ENCODE measurements at places on chromosomes 7 and 10.

DNA sequence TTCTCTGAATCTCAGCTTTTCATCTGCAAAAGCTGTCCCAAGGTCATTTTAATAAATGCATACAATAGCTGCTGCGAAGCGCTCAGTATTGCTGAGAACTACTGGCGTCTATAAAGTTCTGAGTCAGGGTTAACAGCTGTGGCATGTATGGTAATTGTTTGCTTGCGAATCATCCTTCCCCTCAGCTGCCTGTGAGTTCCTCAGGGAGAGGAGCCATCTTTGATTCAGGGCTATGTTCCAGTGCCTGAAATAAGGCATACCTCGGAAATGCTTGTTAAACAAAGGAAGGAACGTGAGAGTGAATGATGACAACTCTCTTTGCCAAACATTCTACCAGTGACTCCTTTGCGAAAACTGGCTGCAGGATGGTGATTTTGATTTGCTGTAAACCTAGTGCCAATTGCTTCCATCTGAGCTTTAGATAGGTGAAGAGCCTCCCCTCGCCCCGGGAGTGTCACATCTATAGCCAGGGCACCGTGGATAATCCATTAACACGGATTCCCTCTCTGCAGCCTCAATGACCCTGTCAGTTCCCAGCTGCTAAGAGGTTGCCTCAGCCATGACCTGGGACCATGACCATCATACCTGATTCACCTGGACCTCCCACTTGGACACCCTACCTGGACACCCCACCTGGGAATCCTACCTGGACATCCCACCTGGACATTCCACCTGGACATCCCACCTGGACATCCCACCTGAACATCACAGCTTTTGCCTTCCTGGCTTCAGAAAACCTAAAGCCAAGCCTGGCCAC, 39.6 kb downstream of the GPRIN2 start:
- DNase-seq: peak; percentile 93

DNA sequence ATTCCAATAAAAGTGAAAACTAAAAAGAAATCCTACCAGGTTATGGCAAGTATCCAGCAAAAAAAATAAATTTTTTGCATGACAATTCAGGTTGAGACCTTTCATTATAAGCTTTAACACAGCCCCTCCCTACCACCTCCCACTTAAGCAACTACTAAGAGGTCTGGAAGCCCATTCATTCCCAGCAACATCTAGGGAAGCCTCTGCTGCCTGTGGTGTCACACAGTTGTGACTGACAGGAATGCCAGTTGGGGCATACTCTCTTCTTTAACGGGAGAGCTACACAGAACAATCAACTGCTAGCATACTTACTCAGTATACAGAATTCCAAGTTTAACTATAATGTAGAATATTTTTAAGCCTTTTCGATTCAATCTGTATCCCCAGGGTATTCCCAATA, 27.8 kb downstream of the ABI1 start:
- DNase-seq: no peak

GRCh38 chr7:95996174-95996573, 223.8 kb downstream of the DYNC1I1 start:
- no peak for DNase-seq

- no peak for DNase-seq
Observed at GRCh38 chr7:104434129-104434528, 105.7 kb downstream of the LHFPL3 start.

DNA sequence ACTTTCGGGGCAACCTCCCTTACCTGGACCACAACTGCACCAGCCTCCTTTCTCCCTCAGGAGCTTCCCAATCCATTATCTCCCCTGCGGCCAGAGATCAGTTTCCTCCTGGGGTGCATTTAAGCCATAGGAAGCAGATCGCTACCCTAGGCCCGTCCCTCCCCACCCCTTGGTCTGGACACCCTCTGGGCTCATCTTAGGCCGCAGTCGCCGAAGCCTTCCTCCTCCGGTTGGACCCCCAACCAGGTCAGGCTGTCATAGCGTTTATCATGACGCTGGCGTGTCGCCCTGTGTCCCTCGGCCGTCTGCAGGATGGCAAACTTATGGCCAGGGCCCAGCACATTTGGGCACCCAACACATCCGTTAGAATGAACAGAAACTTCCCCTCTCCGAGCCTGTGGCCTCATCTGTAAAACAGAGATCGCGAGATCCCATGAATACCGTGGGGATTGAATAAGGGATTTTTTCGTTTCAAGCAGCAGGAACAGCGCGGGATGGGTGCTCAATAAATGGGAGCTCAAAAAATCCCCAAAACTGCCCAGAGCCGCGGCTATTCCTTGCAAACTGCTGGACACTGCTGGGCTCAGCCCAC, 669 bp upstream of the AP5Z1 start:
- DNase-seq: peak; percentile 62

DNA sequence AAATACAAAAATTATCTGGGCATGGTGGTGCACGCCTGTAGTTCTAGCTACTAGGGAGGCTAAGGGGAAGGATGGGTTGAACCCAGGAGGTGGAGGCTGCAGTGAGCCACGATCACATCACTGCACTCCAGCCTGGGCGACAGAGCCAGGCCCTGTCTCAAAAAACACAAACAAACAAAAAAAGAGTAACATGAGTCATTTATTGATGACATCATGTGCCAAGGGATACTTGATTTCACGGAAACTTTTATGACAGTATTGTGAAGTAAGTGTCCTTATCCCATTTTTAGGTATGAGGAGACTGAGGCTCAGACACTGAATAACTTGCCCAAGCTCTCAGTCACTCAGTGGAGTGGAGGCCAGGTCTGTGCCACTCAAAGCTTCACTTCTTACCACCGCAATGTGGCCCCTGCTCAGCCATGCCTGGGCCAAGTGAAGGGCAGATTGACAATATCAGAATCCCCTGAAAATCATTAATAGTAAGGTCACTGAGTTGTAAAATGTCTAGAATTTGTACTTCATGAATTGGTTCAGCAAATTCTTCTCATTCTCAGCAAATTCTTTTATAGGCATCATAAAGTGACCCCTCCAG, 36.5 kb downstream of the EMX2 start:
- DNase-seq: no peak

DNA sequence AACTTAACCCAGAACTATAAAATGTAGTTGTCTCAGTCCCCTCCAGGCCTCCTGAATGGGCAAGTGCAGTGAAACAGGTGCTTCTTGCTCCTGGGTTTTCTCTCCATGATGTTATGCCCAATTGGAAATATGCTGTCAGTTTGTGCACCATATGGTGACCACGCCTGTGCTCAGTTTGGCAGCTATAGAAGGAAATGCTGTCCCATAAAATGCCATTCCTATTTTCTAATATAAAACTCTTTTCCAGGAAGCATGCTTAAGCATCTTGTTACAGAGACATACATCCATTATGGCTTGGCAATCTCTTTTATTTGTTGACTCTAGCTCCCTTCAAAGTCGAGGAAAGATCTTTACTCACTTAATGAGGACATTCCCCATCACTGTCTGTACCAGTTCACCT, 45.2 kb downstream of the FGFBP3 start:
- no peak for DNase-seq

DNA sequence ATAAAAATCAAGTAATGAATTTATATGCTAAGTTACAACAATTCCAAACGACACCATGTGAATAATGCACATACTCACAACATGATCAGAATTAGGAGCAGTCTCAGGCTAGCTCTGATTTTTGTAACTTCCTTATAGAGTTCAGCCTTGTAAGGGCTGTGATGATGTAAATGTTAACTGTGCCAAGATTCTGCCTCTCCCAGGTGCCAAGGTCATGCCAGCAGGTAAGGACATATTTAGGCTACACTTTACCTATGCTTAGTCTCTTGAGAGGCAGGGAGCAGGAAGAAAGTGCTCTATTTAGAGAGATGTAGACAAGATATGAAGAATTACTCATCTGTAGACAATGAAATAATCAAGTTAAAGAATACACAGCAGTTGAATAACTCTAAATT, 53.6 kb upstream of the AGR3 start:
- no peak for DNase-seq

DNA sequence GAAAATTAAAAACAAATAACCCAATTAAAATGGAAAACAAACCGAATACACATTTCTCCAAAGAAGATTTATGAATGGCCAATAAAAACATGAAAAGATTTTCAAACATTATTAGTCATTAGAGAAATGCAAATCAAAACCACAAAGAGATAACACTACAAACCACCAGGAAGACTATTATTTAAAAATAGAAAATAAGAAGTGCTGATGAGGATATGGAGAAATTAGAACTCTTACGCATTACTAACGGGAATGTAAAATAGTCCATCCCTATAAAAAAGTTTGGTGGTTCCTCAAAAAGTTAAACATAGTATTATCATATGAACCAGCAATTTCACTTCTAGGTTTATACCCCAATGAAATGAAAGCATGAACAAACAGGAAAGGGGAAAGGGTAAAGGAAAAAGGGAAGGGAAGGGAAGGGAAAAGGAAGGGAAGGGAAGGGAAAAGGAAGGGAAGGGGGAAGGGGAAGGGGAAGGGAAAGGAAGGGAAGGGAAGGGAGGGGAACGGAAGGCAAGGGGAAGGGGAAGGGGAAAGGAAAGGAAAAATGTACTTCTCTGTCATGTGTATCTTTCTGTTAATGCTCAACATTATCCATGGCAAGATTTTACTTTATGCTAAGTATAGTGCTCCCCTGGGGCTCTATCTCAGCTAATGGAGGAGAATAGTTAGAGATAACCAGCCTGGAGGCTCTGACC, 125.3 kb upstream of the RSU1 start:
- no peak for DNase-seq

- no peak for DNase-seq
Observed at GRCh38 chr7:18040196-18040595, 12.6 kb upstream of the PRPS1L1 start.

DNA sequence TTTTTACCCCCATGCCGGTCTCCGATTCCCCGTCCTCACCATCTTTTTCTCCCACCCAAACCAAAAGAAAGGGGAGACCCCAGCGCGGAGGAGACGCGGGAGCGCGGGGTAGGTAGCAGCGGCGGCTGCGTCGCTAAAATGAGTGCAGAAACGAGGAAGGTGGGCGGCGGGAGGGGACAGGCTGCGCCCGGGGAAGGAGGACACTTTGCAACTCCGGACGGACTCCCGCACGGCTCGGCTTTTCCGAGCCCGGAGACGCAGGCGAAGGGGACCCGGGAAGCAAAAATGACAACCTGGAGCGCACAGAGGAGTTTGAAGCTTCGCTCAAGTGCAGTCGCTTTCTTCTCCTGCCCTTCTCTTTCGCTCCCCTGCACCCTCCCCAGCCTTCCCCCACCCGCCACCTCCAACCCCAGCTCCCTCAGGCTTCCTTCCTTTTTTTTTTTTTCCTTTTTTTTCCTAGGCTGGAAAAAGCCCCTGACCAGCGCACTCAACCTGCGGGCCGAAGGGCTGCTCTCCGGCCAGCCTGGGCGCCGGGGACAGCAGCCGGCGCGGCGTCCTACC, 453 bp downstream of the SFMBT2 start:
- DNase-seq: no peak

- no peak for DNase-seq
Observed at GRCh38 chr7:116689790-116690259, 17.8 kb downstream of the MET start.

- DNase-seq: no peak
Observed at GRCh38 chr10:50456719-50457118, 167.0 kb downstream of the SGMS1 start.

DNA sequence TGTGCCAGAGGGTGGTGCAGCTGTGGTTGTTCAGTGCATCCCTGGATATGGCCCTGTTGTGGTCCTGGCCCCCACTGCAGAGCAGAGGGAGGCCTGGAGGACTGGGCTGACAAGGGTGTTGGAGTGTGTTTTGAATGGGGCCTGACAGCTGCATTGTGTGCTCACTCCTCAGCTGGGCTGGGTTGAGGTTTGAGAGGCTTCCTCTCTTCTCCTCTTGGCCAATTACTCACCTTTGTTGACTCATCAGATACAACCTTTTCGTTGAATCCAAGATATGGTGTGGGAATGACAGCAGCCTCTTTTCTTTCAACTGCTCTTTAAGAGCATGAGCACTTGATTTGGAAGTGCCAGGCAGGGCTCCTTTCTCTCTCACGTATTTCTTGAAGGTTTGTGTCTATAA, 228.5 kb upstream of the COBL start:
- DNase-seq: peak; percentile 15

DNA sequence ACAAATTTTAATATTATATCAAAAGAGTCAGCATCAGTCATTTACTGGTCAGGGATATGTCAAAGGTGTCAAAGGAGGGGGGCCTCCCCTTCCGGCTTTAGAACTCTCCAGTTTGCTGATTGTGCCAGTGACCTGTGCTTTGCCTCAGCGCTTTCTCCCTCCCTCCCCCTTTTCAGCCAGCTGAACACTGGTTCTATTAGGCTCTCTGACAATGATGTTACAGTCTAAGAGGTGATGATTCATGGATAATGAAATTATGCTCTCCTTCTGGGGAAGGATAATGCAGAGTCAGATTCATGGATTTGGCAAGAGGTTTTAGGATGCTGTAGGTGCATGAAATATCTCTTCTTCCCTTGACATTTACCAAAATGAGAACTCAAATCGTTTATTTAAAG, 6.1 kb downstream of the LRRTM3 start:
- DNase-seq: no peak

GRCh38 chr7:90211391-90212148, at the start of gene STEAP2:
STEAP2 (plus strand) TSS chr7:90211740; CDS start chr7:90225083, 13,343 bp downstream.
- DNase-seq: peak; percentile 96

DNA sequence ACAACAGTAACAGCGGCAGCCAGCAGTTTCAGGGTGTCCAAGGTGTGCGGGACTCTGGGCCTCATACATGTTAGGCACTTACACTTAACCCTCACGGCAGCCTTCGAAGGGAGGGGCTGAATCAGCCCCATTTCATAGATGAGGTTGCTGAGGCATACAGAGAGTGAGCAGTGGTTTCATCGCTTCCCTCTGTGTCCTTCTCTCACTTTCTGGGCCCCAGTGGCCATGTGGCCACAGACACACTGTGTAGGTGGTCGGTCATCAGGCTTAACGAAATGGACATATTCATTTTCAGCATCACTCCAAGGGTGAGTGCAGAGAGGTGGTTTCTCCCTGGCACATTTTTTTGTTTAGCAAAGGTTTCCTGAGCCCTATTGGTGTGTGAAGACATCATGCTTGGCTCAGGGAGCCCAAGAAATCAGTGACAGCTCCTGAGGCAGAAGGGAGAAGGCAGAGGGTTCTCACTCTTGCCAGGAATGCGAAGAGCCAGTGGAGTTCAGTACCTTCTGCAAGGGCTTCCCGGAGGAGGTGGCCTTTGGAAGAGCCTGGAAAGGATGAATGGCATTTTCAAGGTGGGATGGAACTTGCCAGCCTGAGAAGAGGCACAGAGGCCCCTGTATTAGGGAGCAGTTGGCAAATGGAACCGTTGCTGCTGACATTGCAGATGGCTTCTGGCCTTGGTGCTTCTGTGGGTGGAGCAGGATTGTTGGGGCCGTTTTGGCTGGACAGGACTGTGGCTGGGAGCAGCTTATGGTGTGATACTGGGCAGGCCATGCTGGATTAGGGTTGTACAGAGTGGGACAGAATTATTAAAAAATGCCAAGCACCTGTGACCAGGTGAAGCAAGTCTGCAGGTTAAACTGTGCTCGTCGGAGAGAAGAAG, 61.7 kb upstream of the PPIF start:
- no peak for DNase-seq
